Activated naive CD4-positive, alpha-beta T cell treated with anti-CD3 and anti-CD28 coated beads, Interleukin-2, amount 50 U/mL, for 72 hours (primary cell): ENCODE measurements at places on chromosomes 4 and X.

- DNase-seq = no peak
Observed at GRCh38 chr4:145541346-145541745, 59.7 kb downstream of the SMAD1 start.

GRCh38 chrX:143476751-143477150 lies 40.5 kb downstream of the SPANXN3 start:
- no peak for DNase-seq

DNA sequence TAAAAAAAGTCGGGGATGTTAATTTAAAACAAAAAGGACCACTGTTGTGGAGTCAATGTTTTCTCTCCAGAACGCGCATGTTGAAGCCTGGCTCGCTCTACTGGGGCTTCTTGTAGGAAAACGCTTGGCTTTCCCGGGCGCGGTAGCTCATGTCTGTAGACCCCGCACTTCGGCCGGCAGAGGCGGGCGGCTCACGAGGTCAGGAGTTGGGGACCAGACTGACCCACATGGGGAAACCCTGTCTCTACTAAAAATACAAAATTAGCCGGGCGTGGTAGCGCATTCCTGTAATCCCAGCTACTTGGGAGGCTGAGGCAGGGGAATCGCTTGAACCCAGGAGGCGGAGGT lies 15.6 kb downstream of the NELFA start:
- no peak for DNase-seq

DNA sequence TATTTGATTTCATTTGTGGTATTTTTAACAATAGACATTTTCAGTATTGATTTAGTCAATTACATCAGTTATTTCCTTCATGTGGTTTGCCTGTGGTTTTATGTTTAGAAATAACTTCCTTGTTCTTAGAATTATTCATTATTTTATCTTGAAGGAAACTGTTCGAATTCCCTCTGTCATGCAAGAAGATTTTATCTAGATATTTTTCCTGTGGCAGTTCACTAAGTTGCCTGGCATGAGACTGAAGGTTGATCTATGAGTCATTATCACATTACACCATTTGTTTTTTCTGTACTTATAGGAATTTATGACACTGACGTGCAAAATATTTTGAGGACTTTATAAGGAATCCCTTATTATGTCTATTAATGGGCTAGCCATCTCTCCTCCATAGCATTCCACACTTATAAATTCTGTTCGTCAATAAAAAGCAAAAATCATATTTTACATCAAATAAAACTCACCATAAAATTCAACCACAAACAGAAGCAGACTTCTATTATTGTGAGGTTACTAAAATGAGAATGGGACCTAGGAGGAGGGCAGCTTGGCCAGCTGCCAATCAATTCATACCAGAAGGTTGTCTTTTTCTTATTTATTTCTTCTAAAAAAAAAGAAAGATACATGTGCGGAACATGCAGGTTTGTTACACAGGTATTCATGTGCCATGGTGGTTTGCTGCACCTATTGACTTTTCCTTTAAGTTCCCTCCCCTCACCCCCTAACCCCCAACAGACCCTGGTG lies 179.0 kb downstream of the KCNIP4 start:
- no peak for DNase-seq

GRCh38 chr4:149203256-149204001 lies 612.2 kb downstream of the IQCM start:
- DNase-seq = no peak

- DNase-seq = no peak
Observed at GRCh38 chr4:151250706-151251105, 26.3 kb upstream of the PRSS48 start.

DNA sequence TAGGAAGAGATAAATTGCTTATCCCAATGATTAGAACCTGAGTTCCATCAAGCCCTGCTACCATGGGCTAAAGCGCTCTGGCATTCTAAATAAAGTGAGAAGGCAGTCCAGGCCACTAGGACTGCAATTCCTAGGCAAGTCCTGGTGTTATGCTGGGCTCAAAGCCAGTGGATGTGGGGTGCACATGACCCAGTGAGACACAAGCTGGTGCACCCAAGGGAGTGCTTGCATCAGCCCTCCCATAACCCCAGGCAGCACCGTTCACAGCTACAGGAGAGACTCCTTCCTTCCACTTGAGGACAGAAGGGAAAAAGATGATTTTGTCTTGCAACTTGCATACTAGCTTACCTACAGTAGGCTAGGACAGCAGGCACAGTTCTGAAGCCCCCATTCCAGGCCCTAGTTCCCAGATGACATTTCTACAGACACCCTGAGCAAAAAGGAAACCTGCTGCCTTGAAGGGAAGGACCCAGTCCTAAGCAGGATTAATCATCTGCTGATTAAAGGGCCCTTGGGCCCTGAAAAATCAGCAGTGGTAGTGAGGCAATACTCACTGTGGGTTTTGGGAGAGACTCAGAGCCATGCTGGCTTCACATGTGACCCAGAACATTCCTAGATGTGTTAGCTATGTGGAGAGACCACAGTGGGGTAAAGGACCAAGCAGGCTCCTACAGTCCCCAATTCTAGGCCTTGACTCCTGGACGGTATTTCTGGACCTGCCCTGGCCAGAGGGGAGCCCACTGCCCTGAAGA lies 77.8 kb downstream of the KLHL13 start:
- no peak for DNase-seq

DNA sequence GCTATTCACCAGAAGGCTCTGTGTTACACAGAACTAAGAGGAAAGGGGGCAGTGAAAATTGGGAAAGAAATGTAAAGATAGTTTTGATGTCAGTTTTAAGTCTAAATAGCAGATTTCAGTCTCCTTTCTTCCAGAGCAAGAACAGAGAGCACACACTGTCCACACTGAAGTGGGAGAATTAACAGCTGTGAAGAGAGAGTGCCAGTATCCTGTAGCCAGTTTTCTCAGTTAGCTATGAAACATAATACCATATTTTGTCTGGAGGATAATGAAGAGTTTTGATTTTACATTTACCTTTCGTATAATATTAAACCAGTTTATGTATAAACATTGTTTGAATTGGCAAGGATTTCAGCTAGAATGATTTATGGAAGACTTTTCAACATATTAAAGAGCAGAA lies 35.1 kb downstream of the FBXO8 start:
- no peak for DNase-seq
